ENCODE measurements at places on chromosomes 3 and 15.

DNA sequence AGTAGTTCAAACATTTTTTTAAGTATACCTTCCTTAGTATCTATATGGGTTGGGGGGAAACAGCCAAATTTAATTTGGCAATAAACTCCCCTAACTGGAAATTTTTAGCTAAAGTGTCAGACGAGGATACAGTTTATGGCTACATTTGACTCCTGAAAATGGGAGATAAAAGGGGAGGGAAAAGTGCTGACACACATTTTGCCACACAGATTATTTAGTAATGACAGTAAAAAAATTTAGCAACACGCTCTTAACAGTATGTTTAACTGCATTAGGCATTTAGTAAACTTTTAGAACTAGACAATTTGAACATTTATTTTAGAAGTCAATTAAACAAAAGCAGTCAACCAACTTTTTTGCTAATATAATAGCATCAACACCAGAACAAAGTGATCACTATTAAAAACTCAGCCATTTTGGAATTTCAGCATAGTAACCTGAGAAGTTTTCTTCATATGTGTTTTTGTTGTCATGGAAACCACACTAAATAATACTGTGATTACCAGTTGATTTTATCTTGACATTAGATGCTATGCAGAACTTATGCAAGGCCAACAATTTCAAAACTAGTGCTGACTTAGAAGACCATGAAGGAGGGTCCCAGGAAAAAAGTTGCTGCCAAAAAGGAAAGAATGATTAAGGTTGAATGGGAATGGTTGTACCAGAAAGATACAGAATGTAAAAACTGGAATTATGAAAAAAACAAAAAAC lies 47.0 kb upstream of the TFG start:
- peak; percentile 4 for DNase-seq

- no peak for DNase-seq
These were observed 3.4 kb downstream of the TSC22D2 start for GRCh38 chr3:150411546-150411945.

DNA sequence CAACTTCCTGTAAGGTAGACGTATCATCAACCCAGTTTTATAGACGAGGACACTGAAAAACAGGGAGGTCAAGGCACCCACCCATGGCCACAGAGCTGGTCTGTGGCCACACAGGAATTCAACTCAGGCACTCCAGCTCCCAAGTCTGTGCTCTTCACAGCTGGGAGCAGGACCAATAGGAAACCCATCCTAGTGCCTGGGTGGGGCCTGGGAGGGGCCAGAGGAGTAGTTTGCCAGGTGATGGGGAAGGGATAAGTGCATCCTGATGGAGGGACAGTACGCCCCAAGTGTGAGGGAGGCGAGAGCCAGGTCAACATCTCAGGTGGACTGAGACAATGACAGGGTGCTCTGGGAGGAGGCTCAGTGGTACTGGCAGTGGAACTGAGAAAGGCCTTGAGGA lies 22.0 kb downstream of the KIF9 start:
- DNase-seq = no peak

DNA sequence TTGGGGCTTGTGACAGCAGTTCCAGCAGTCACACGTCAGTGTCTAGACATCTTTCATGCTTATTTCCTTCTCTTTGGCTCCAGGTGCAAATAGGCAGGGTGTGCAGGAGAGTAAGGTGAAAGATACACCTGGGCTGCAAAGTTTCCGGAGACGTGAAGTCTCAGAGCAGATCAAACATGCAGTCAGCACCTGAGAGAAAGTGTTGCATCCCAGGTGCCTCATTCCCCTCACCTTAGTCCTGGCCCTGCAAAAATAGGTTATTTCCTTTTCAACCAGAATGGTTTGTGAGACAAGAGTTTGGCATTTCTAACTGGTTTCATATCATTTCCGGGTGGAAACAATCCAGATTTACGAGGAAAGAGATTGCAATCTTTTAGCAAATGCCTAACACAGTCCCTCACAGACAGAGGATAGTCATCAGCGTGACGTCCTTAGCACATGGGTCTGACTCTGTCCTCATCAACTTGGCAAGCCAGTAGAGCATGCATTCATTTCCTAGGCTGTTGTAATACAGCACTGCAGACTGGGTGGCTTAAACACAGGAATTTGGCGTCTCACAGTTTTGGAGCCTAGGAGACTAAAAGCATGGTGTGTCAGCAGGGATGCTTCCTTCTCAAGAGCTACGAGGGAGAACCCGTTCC lies 58.2 kb upstream of the ARRDC4 start:
- peak; percentile 41 for DNase-seq

DNA sequence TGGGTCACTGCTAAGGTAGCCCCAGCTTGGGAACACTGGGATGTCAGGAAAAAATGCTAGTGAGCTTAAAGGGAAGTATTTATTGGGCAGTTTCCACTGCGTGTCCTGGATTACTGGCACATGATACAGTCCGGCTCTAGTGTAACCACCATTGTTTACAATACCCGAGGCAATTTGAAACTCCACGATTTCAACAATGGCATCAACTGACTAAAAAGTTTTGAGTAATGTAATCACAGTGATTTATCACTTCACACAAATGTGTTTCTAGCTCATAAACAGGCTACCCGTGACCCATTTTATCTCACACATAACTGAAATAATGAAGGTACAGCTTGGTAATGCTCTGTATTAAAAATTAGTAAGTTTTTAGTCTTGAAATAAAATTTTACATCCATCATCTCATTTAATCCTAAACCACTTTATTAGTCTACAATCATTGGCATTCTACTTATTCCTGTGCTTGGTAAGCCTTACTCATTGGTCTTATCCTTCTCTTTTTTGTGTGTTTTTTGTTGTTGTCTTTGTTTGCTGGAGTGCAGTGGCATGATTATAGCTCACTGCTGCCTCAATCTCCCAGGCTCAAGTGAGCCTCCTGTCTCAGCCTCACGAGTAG lies 7.6 kb downstream of the ZMAT3 start:
- DNase-seq = no peak

DNA sequence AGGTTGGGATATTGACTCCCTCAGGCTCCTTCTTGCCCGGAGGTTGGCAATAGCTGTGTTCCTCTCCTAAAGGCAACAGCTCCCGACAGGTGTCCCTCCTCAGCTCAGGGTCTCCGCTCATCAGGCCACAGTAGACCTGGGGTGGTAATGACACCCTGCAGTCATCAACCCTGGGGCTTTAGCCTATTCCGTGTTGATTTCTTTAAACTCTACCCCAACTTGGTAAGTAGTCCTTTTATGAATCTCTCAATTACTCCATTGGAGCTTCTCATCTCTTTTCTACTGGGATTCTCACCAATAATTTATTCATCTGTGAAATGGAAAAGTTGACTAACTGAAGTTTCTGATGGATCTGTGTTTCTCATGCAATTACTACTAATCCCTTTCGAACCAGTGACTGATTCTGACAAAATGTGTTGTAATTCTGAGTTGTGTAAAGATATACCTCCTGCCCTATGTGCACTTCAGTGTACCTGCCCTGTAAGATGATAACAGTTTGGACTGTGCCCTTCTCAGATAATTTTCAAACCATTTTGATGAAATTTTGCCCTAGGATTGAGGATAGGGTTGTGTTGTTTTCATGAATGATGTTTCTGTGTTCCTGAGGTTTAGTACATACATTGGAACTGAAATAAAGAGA lies 89.7 kb downstream of the RPL39L start:
- no peak for DNase-seq

DNA sequence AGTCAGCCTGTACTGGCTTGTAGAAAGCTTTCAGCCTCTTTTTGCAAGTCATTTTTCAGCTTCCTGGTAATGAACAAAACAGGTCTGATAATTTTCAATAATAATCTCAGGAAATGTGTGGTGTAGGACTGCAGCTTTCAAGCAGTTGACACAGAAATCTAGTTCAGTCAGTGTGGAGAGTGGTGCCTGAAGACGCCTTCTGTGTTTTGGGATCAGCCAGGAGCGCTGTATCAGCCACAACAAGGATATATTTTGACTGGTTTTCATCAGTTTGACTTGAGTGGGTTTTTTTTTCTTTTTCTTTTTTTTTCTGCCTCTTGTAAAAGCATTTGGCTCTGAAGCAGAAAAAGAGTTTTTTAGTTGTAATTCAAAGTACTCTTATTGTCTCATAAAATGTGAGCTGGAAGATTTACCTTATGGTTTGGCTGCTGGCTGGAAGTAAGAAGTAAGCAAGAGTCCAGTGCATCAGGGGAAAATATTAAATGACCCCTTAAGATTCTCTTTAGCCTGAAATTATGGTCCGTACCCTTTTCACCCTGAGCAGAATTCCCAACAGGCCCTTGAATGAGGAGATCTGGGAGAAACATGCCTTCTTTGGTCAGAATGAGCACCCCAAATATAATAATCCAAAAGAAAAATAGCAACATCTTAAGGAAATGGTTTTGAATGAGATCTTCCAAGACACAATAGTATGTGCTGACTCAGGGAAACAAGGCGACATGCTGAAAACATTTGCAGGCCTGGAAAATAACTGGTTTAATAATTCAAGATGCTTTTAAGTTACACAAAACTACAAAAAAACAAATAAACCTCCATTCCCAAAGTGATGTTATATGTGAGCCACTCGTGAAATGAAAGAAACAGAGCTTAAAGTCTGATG lies 332.7 kb upstream of the ADAMTS9 start:
- DNase-seq = no peak

DNA sequence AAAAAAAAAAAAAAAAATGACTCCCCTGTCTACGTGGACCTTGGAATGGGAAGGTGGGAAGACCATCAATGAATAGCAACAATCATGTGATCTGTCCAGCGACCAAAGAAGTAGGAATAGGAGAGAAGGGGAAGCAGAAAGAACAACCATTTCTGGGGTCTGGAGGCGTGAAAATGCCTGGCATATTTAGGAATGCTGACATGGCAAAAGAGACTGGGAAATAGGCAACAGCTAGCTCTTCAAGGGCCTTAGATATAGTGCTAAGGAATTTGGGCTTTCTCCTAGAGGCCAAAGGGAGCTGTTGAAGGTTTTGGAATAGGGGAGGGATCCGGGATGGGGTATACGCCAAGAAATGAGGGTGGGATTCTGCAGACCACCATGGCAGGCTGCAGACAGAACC lies 5.9 kb downstream of the SLC22A13 start:
- no peak for DNase-seq

GRCh38 chr3:76941376-76941775 lies 98.5 kb upstream of the ROBO2 start:
- DNase-seq = peak; percentile 14

DNA sequence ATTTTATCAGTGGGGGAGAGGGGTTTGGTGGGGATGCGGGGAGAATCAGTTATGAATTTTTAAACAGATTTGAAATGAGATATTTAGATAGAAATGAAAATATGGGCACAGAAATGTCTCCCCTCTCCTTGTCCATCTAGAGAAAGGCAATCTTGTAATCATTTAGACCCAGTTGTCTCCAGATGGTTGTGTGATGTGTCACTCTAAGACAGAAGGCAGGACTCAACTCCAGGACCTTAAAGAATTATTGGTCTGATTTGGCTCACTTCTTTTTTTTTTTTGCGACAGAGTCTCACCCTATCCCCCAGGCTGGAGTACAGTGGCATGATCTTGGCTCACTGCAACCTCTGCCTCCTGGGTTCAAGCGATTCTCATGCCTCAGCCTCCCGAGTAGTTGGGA lies 77.2 kb downstream of the EOMES start:
- DNase-seq = no peak

- no peak for DNase-seq
These were observed 118.3 kb downstream of the GALK2 start for GRCh38 chr15:49288391-49288790.

GRCh38 chr3:192169332-192169915 lies 557.9 kb downstream of the FGF12 start:
- no peak for DNase-seq

GRCh38 chr3:39260957-39261356 lies 18.9 kb downstream of the CX3CR1 start:
- DNase-seq = peak; percentile 90

DNA sequence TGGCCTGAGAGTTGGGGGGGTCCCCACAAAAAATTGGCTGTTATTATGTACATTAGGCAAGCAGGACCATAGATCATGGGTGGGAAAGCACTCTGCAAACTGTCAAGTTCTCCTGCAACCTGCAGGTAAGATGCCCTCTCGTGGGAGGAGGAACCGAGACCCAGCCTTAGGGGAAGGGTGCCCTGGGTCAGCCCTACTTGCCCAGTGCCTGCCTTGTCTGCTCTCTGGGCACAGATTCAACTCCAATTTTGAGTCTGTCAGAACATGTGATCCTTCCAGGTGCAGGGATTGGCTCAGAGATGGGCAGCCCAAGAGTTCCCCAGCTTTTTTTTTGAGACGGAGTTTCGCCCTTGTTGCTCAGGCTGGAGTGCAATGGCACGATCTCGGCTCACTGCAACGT lies 99.2 kb downstream of the PLXNA1 start:
- no peak for DNase-seq

GRCh38 chr3:39150148-39150802 lies 3.1 kb downstream of the CSRNP1 start:
- DNase-seq = no peak

GRCh38 chr15:101328001-101328400 lies 33.0 kb upstream of the SNRPA1 start:
- DNase-seq = no peak

GRCh38 chr15:95880031-95880570 lies 450.4 kb upstream of the NR2F2 start:
- DNase-seq = no peak

- DNase-seq = no peak
These were observed 100.4 kb downstream of the CORO2B start for GRCh38 chr15:68679161-68679560.

DNA sequence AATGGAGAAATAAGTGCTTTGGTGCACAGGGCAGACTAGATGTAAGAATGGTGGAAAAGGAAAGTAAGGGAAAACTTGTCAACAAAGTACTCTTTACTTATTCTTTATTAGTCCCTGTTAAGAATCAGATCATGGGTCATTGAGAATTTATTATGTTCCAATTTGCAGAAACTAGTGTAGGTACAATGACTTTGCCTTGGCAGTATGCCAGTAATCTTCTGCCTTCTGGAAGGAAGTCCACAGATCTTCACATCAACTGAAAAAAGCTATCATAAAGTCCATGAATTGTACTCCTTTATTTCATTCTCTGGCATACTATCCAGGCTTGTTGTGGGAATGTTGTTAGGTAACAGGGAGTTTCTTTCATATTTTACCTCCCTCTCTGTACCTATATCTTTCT lies 88.2 kb upstream of the FLNB start:
- DNase-seq = no peak

GRCh38 chr3:127639173-127640041 lies 10.4 kb downstream of the PODXL2 start:
- peak; percentile 41 for DNase-seq

GRCh38 chr3:197584733-197585132 lies 29.0 kb upstream of the BDH1 start:
- no peak for DNase-seq

Measured in RWPE1 (cell line).